ENCODE measurements at places on chromosomes 6 and 20.

- no peak for DNase-seq
Measured at GRCh38 chr6:157376241-157376640, 4.7 kb upstream of the ZDHHC14 start.

DNA sequence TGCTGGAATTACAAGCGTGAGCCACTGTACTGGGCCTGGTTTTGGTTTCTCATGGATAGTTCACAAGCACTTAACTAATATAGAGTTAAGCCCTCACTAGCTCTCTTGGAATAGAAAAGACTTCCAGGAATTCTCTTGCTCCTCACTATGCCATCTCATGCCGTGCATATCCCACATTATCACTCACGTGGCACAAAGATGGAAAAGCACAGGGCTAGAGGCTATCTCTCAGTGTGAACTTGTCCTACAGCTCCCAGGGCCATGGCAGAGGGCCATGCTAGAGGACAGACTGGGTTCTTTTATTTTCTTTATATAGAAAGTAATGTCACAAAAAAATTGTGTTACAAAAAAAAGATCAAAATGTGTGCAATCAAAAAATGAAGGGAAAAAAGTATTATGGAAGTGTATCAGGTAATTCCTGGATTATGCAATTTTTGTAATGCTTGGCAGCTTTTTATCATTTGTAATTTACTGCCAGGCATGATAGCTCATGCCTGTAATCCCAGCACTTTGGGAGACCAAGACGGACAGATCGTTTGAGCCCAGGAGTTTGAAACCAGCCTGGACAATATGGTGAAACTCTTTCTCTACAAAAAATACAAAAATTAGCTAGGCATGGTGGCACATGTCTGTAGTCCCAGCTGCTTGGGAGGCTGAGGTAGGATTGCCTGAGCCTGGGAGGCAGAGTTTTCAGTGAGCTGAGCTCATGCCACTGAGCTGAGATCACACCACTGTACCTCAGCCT, 6.4 kb upstream of the SLC2A12 start:
- no peak for DNase-seq

DNA sequence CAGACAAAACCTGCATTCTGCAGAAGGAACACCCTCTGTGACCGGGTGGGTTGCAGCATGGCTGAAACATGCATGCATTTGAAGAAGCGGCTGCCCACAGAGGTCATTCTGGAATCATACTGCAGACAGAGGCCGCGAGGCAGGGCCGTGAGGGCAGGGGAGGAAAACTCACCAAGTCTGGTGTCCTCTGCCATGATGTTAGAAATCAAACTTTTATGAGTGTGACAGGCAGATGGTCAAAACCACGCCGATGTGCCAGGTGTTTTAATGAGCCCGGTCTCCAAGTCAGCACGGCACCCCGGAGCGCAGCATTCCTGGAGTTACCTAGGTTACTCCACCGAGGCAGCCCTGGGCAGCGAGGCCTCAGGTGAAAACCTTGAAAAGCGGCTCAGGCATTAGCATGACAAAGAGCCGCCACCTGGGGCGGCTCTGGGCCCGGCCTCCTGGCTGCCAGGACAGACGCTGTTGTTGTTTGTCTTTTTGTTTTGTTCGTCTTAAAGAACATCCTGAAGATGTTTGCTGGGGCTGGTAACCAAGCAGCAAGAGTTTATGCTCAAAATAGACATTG, 255.6 kb downstream of the ERMARD start:
- DNase-seq: no peak

- DNase-seq: no peak
Measured at GRCh38 chr20:44494266-44494665, 18.6 kb downstream of the TTPAL start.

- DNase-seq: no peak
Measured at GRCh38 chr6:107491138-107491609, 1.3 kb downstream of the SOBP start.

GRCh38 chr6:110345025-110345424, 13.1 kb downstream of the METTL24 start:
- no peak for DNase-seq

DNA sequence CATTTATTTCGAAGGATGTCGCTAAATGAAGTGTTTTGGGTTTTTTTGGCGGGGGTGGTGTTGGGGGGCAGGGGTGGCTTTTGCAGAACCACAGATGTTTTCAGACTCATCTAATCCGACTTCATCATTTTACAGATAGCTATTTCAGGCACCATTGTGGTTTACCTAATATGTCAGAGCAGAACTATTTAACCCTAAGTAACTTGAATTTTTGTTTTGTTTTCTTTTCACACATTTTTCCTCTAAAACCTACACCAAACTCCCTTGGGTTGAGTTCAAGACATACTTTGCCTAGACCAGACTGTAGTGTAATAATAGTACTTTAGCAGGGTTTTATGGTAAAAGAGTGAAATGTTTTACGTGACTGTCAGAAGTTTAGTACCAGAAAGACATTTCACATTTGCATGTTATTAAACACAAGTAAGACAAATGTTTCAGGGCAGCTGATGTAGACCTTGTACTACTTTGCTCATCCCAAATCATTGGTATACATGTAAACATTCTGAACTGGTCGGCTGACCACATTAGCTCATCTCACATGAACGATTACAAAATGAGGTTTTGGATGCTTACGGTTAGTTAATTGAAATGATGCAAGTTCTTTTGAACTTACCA, 37.7 kb downstream of the MAP3K4 start:
- DNase-seq: no peak

DNA sequence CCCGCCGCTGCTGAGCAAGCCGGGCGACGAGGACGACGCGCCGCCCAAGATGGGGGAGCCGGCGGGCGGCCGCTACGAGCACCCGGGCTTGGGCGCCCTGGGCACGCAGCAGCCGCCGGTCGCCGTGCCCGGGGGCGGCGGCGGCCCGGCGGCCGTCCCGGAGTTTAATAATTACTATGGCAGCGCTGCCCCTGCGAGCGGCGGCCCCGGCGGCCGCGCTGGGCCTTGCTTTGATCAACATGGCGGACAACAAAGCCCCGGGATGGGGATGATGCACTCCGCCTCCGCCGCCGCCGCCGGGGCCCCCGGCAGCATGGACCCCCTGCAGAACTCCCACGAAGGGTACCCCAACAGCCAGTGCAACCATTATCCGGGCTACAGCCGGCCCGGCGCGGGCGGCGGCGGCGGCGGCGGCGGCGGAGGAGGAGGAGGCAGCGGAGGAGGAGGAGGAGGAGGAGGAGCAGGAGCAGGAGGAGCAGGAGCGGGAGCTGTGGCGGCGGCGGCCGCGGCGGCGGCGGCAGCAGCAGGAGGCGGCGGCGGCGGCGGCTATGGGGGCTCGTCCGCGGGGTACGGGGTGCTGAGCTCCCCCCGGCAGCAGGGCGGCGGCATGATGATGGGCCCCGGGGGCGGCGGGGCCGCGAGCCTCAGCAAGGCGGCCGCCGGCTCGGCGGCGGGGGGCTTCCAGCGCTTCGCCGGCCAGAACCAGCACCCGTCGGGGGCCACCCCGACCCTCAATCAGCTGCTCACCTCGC, 1.5 kb downstream of the ARID1B start:
- no peak for DNase-seq

- DNase-seq: no peak
Measured at GRCh38 chr6:37375376-37375775, 21.6 kb downstream of the RNF8 start.

- DNase-seq: no peak
Measured at GRCh38 chr20:34709831-34710567, 5.9 kb downstream of the TP53INP2 start.

- DNase-seq: no peak
Measured at GRCh38 chr6:149334682-149335160, 17.2 kb downstream of the TAB2 start.

GRCh38 chr6:136927292-136927691, 5.2 kb downstream of the SLC35D3 start:
- no peak for DNase-seq

DNA sequence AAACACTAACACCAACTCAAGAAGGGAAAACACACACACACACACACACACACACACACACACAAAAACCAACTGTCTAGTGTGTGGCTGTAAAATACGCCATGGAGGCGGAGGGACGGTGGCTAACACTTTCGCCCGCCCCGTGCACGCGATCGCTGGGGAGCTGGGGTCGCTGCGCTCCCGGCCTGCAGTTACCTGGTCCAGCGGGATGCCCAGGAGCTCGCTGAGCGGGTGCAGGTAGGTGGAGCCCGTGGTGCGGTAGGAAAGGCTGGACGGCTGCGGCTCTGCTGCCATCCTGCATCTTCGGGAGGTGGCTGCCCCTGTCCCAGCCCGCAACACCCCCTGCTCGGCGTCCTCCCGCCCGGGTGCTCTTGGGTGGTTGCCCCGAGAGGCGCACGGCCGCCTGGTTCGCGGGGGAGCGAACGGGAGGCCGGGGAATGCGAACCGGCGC, 303 bp downstream of the MBOAT1 start:
- no peak for DNase-seq

DNA sequence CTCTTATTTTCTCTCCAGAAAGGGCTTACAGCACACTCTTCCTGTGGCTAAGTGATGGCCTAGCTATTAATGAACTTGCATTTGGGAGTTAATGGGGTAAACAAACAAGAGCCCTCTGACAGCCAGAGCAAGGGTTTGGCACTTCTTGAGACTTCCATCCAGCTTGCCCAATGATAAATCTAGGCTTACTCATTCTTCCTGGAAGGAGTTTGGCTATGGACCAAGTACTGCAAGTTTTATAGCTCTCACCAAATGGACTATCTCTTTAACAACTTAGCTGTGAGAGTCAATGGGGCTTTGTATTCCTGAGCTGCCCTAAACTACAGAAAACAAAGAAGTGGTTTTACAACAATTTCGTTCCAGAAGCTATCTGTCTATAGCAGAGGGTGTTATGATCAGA, 16.7 kb upstream of the PI3 start:
- no peak for DNase-seq

- DNase-seq: no peak
Measured at GRCh38 chr6:24963339-24963738, 27.6 kb upstream of the RIPOR2 start.

DNA sequence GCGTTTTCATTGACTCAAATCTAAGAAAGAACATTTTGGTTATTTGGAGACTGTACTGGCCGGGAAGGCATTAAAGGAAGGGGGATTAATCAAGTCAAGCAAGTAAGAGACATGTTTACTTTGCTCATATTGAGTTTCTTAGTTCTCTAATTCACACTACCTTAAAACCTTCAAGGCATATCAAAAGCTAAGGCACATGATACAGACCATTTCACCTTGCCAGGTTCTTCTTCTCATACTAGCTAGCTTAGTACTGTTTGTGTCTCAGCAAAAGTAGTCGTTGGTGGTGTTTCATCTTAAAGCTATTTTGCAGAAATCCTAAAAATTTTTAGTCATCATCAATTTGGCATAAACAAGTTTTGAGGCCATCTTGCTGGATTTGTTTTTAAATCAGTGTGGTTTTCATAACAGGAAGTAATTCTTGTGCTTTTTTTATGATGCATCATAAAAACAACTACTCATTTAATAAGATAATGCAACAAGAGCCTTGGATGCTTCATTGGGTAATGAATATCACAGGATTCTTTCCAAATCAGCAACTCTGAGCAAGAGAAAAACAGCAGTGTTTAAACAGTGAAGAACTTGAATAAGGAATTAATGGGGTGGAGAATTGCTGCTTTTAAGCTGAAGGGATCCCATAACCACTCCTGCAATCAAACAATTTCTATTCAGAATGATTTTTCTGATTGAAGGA, 425.3 kb downstream of the EPM2A start:
- DNase-seq: no peak

GRCh38 chr20:37178839-37179682, at the start of the genes MROH8 and RPN2:
Gene MROH8 (minus strand): TSS chr20:37179548.
Gene RPN2 (plus strand): TSS chr20:37179330. CDS start chr20:37179357, 27 bp downstream.
- DNase-seq: peak; percentile 90

DNA sequence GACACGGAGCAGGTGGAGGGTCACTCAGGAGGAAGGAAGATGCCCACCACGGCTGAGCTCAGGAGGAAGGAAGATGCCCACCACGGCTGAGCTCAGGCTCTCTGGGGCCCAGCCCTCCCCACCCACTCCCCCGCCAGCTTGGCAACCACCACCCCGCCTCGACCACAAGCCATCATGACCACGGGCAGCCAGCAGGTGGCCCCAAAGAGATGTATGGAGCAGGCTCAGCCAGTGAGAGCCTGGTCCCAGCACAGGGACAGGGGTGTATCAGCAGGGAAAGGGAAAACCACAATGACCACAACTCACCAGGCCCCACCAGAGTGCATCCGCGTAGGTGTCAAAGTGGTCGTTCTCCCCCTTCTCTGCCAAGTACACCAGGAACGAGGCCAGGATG, 30.4 kb downstream of the KCNQ2 start:
- no peak for DNase-seq

- no peak for DNase-seq
Measured at GRCh38 chr6:169780571-169781091, 29.2 kb downstream of the ERMARD start.

GRCh38 chr6:31661262-31662123, 915 bp upstream of the C6orf47 start:
- DNase-seq: no peak

- no peak for DNase-seq
Measured at GRCh38 chr20:48826883-48827771, 672 bp downstream of the PREX1 start.

DNA sequence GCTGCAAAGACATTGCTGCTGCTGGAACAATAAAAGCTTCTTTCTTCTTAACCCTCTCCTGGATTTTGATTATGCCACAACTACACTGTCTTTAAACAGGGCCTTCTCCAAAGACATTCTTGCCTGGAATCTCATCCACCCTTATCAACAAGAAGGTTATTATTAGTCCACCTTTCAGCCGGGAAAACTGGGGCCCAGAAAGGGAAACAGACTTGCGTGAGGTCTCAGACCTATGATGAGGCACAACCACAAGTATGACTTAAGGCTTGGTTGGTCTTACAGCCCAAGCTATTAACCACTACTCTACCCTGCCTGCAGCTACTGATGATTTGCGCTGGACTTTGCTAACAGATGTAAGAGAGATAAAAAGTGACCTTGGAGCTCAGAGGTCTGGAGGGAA, 62.8 kb upstream of the CTNNBL1 start:
- DNase-seq: no peak

DNA sequence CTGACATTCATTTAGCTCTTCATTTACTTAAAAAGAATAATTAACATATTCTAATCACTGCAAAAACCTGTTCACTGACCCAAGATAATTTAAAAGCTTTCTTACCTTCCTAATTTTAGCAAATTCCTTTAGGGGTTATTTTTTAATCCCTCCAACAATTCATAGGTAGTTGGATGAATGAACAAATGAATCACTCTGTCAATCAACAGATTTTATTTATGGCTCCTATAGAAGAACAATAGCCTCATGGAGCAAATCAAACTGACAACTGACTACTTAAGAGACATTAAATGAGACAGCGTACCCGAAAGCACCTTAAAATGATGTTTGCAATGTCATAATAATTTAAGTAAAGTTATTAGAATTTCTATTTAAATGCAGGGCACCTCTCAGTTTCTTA, 31.5 kb upstream of the GJA1 start:
- no peak for DNase-seq

DNA sequence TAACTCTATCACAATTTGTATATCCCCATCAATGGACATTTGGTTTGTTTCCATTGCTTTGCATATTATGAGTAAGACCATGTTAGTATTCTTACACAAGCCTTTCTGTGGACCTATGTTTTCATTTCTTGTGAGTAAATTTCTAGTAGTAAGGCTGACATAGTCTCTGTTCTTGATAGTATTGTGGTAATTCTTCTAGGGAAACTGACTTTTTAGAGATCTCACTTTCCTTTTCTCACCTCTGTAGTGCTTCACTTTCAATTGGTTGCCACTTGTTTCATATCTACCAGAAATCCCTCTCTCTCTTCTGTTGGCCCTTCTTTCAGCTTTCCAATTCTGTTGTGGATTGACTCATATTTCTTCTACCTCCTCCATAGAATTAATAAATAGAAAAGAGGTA, 8.5 kb downstream of the ISM1 start:
- DNase-seq: no peak

GRCh38 chr6:156942266-156942665, 165.1 kb downstream of the ARID1B start:
- DNase-seq: no peak

Measured in NCI-H1048 (cell line).